ENCODE measurements at places on chromosomes 3 and 15.

DNA sequence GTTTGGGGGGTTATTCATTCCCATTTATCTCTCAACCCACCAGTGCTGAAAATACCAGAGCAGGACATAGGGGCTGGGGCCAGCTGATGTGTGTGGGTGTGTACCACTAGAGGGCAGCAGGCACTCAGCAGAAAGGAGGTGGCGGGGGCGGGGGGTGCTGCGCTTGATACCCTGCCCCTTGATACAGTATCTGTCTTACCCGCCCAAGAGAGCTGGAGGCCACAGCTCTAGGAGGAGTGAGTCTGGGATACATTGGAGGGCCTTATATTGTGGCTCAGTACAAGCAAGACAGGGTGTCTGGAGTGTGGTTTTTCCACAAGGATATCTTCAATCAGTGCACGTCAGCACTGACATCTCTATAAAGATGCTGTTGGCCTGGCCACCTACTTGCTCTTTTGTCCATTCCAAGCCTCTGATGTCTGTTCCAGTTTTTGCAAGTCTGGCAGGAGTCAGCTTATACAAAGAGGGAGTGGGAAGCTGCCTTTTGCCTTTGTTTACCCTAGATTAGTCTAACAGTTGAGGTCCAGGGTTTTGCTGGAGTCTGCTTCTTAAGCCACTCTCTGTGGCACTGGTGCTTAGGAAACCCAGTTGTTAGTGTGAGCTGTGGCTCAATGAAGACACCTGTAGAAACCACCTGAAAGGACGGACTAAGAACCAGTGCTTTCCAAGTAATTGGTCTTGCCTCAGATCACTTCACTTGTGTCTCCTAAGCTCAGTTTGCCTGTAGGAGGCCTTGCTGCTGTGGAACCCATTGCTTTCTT lies 1.5 kb upstream of the RBM15B start:
- H3K27me3 ChIP-seq, result no peaks in the 10 kb centered on the region
- peaks cover 65% of the 10 kb centered on the region for H3K4me1 ChIP-seq
- peaks cover 43% of the 10 kb centered on the region for H3K36me3 ChIP-seq

- H3K27me3 ChIP-seq, result peaks cover 9% of the 10 kb centered on the region
- DNase-seq, result no peak
- no peak overlapping the region for H3K27ac ChIP-seq
- peaks cover 3% of the 10 kb centered on the region for H3K36me3 ChIP-seq
Measured at GRCh38 chr15:45157974-45158373, 28.2 kb downstream of the DUOX1 start.

- H3K36me3 ChIP-seq, result peaks cover 3% of the 10 kb centered on the region
- no peak overlapping the region for H3K4me3 ChIP-seq
- H3K27ac ChIP-seq, result no peak overlapping the region
- DNase-seq, result no peak
- peaks cover 63% of the 10 kb centered on the region for H3K4me1 ChIP-seq
Measured at GRCh38 chr3:141059816-141060215, 8.7 kb downstream of the SPSB4 start.

DNA sequence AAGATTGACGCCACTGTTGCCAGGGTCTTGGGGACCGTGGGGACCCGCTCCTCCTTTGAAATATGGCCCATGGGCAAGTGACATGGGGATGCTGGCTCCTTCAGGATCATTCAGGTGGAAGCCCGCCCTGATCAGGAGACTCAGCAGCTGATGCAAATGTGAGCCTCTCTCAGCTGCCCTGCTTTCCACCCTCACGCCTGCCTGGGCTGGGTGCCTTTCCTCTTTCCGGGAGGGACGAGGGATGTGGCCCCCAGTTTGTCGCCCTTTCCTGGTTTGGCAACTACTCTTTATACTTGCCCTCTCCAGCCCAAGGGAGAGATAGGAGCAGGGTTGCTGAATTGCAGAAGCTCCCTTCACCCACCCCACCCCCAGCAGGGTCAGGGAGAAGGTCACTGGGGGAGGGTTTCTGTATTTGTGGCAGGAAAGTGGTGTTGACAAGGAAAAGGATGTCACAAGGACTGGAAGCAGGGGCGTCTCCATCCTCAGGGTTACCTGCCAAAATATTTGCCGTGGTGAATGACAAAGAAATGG lies 21.8 kb downstream of the DNASE1L3 start:
- no peak overlapping the region for H3K4me3 ChIP-seq
- no peak for DNase-seq
- H3K36me3 ChIP-seq, result no peaks in the 10 kb centered on the region
- peak overlapping the region; percentile 67 for H3K27ac ChIP-seq
- peaks cover 2% of the 10 kb centered on the region for H3K27me3 ChIP-seq

- H3K4me3 ChIP-seq, result no peak overlapping the region
- no peak overlapping the region for H3K27ac ChIP-seq
- peaks cover 5% of the 10 kb centered on the region for H3K4me1 ChIP-seq
Measured at GRCh38 chr15:65638681-65639089, 16.9 kb downstream of the SLC24A1 start.

DNA sequence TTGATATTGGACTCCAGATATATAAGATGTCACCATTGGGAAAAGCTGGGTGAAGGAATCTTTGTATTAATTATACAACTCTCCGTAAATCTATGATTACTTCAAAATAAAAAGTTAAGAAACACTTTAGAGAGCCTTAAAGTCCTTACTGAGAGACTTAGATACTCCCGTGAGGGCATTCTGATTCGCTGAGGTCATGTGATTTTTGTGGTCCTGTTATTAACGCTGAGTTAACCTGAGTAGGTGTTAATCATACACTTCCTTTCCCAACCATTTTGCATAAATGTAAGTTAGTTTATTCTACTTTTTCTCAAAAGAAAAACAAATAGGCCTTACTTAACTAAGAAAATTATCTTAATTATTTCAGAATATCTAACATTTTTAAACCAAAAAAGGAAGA lies 67.1 kb upstream of the LMOD3 start:
- no peak overlapping the region for H3K4me3 ChIP-seq
- no peaks in the 10 kb centered on the region for H3K4me1 ChIP-seq
- H3K27me3 ChIP-seq, result no peaks in the 10 kb centered on the region

- H3K4me3 ChIP-seq, result no peak overlapping the region
- no peaks in the 10 kb centered on the region for H3K4me1 ChIP-seq
- H3K36me3 ChIP-seq, result no peaks in the 10 kb centered on the region
- no peak overlapping the region for H3K27ac ChIP-seq
- H3K27me3 ChIP-seq, result no peaks in the 10 kb centered on the region
Measured at GRCh38 chr3:151969026-151969642, 95.7 kb downstream of the SUCNR1 start.

GRCh38 chr15:83106994-83107840 lies at the start of gene TM6SF1:
Gene TM6SF1, plus strand, starts transcription at chr15:83107645. Its CDS starts 36 bp downstream, at chr15:83107681.
- peaks cover 5% of the 10 kb centered on the region for H3K36me3 ChIP-seq
- no peak within 1 kb of the TSS for H3K27ac ChIP-seq
- H3K4me3 ChIP-seq, result peak within 1 kb of the TSS; percentile 80
- peaks cover 69% of the 10 kb centered on the region for H3K27me3 ChIP-seq

GRCh38 chr3:127711021-127711695 lies 38.4 kb downstream of the ABTB1 start:
- DNase-seq, result no peak
- no peaks in the 10 kb centered on the region for H3K27me3 ChIP-seq
- no peak overlapping the region for H3K4me3 ChIP-seq
- no peaks in the 10 kb centered on the region for H3K36me3 ChIP-seq
- H3K4me1 ChIP-seq, result peaks cover 21% of the 10 kb centered on the region
- no peak overlapping the region for H3K27ac ChIP-seq

GRCh38 chr3:61573441-61573840 lies 12.1 kb downstream of the PTPRG start:
- H3K36me3 ChIP-seq, result peaks cover 5% of the 10 kb centered on the region
- H3K27ac ChIP-seq, result no peak overlapping the region
- DNase-seq, result no peak
- H3K4me1 ChIP-seq, result no peaks in the 10 kb centered on the region
- no peak overlapping the region for H3K4me3 ChIP-seq

DNA sequence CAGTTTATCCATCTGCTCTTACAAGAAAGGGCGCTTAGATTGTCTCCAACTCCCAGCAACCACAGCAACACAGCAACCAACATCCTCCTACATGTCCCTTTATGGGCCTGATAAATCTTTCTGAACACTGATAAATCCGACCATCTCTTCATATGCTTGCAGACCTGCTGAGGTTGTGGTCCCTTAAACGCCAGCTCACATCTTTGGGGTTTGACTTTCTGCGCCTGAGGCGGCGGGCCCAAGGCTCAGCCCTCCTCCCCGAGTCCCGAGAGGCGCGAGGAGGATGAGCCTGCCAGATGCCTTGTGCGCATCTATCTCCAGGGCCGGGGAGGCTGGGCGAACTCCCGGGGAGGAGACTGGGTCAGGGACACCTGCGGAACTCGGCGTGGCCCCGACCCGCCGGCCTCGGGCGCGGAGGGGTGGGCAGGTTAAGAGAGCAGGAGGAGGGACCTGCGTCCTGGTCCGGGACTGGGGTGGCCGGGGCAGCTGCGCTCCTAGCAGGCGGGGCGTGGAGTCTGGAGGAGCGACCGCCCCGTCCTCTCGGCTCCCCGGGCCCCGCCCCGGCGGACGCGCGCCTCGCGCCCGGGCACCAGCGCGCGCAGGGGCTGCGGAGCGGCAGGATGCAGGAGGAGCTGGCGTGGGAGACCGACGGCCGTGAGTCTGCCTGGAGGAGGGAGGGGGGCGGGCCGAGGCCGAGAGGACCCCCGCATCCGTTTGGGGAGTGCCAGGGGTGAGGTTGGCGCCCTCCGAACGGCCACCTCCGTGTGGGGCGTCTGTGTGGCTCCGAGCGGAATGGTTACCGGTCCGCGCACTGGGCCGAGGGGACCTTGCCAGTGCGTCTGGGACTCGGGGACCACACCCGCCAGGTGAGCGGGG lies at the start of gene ANKDD1A:
TSS of gene ANKDD1A (plus strand) at position 592 of the 876 bp plus-strand sequence. CDS start at position 621, 29 bp downstream.
- peaks cover 21% of the 10 kb centered on the region for H3K27me3 ChIP-seq
- peak within 1 kb of the TSS; percentile 77 for H3K4me3 ChIP-seq
- peaks cover 38% of the 10 kb centered on the region for H3K4me1 ChIP-seq
- H3K36me3 ChIP-seq, result peaks cover under 1% of the 10 kb centered on the region
- H3K27ac ChIP-seq, result peak within 1 kb of the TSS; percentile 64
- DNase-seq, result peak; percentile 62

DNA sequence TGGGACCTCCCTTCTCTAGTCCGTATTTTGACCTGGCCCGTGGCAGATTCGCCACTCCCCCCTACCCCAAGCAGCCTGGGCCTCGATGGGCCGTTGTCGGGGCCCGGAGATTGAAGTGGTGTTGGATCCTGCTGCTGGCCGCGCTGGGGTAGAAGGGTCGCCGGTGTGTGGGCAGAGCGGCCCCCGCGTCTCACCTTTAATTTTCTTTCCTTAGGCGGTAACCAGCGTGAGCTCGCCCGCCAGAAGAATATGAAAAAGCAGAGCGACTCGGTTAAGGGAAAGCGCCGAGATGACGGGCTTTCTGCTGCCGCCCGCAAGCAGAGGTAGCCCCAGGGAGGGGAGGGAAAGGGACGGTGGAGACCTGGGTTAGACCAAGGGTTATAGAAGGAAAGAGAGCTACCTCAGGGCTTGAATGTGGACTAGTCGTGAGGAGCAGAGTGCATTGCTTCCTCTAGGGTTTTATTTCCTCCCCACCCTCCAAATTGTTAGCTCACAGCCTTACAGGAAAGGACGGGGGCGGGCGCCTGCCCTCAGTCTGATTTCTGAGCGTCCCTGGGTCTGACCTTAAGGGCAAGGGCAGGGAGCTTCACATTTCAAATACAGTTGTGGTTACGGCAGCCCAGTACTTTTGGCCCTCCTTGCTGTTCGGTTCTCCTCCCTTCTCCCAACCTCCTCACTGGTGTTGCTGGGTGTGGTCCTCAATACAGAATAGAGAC lies 799 bp downstream of the SERF2 start:
- H3K27ac ChIP-seq, result peak overlapping the region; percentile 98
- peak overlapping the region; percentile 99 for H3K4me3 ChIP-seq
- no peak for DNase-seq
- peaks cover 32% of the 10 kb centered on the region for H3K4me1 ChIP-seq
- H3K36me3 ChIP-seq, result peaks cover 3% of the 10 kb centered on the region

Data from neural crest cell (in vitro differentiated cells).